Stimulated activated CD8-positive, alpha-beta memory T cell treated with anti-CD3 and anti-CD28 coated beads, Interleukin-7, amount 100 ng/mL, for 4 hours (primary cell): ENCODE measurements at places on chromosomes 4 and X.

GRCh38 chrX:150203248-150203645, 159.9 kb upstream of the MAMLD1 start:
- no peak for DNase-seq

DNA sequence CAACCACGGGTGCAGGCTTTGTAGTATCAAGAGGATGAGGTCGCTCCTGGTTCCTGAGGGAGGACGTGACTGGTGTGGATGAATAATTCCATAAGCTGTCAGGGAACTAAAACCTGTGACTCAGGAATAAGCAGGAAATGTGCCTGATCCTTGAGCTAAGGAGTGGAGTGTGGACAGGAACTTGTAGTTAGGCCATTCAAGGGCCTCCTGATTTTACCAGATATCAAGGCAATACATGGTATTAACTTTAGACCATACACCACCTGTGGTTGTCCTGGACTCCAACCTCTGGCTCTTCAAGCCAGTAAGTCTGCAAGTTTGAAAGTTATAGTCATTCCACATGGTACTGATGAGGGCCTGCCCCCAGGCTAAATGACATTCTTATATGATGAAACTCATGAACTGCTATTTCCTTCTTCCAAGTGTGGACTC, 12.1 kb upstream of the ING2 start:
- DNase-seq: no peak

GRCh38 chr4:182885738-182886077, 31.5 kb downstream of the DCTD start:
- no peak for DNase-seq

DNA sequence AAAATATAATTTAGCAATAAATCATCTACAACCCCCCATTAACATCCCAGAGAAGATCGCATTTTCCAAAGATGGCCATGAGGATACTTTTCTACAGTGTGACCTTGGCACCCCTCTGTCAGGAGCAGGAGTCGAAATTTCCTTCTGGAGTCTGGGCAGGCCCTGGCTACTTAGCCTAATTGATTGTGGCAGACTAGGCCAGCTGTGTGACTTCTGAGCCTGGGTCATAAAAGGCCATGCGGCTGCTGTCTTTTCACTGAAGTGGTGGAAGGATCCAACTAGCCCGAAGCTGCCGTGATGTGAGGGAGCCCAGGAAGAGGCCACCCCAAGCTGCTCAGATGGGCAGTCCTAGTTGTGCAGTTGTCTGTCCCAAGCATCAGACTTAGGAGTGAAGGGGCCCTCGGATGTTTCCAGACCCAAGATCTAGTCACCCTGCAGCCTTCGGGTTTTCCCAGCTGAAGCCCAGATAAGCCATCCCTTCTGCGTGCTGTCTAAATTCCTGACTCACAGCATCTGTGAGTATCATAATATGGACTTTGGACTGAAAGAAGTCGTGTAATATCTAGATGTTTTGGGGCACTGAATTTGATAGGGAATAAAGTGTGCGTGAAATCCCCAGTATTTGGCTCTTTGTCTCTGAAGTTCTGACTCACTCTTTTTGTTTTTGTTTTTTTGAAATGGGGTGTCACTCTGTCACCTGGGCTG, 21.0 kb downstream of the PDK3 start:
- DNase-seq: no peak

- DNase-seq: no peak
Observed at GRCh38 chr4:139146926-139147629, 29.9 kb downstream of the ELF2 start.

DNA sequence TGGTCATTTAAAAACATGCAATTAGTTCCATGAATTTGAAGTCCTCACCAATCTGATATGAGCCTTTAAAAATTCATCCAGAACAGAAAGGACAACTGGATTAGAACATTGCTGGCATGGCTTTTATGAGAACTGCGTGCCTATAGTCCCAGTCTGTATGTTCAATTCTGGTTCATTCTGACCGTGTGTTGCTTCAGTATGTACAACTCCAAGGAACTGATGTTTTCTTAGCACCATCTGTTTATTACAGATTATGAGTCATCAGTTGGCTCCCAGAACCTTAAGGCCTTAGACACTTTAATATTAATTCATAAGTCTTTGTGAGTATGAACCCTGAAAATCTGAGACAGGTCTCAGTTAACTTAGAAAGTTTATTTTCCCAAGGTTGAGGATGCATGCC, 115.0 kb downstream of the CEP44 start:
- no peak for DNase-seq

DNA sequence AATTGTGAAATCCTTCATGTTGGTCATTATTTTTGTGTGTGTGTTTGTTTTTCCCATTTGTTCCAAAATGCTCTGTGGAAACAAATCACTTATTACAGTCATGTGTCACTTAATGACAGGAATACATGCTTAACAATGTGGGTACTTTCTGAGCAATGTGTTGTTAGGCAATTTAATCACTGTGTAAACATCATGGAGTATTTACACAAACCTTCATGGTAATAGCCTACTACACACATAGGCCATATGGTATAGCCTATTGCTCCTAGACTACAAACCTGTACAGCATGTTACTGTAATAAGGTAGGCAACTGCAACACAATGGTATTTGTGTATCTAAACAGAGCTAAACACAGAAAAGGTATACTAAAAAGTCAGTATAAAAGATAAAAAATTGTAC, 388.9 kb upstream of the PPP1R2C start:
- DNase-seq: no peak

DNA sequence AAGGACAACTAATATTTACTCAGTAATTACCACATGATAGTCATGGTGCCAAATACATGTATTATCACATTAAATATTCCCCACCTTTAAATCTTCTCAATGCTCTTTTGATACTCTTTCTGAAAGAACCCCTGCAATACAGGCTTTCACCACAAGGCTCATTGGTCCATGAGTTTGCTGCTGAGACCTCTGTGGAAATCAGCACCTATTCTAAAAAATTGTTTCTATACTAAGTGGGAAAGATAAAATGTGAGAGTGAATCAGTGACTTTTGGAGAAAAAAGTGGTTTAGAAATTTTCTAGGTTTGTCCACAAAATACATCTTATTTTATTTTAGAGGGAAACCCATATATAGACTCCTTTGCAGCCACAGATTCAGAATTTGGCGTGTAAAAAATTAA, 257.3 kb downstream of the ZIC3 start:
- no peak for DNase-seq

DNA sequence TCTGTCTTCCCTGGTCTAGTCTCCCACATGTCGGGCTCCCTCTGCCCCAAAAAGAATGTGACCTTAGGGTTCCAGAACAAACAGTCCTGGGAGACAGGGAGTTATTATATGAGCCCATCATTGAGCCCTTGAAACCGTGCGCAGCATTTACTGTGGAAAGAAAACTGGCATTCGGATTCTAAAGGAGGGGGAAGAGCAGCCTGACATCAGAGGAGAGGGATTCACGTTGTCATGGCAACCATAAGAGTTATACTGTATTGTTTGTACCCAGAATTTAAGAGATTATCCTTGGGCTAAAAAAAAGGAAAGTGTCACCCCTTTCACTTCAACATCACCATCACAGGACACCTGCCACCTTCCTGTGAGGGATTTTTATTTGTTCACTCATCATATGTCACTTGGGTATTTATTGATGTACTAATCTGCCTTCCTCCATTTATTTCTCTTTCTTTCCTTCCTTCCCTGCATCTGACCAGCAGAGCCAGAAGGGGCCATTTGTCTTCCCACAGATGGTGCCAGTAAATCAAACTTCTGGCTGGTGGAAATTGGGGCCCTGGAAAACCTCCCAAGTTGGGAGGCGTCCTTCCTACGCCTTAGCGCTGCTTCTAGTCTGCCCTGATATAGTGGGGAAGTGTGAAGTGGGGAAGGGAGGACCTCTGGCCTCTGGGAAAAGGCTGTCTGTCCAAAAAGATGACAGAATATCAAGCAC, 64.9 kb upstream of the FRMPD3 start:
- no peak for DNase-seq

GRCh38 chr4:145248971-145249370, 68.6 kb upstream of the OTUD4 start:
- DNase-seq: no peak

DNA sequence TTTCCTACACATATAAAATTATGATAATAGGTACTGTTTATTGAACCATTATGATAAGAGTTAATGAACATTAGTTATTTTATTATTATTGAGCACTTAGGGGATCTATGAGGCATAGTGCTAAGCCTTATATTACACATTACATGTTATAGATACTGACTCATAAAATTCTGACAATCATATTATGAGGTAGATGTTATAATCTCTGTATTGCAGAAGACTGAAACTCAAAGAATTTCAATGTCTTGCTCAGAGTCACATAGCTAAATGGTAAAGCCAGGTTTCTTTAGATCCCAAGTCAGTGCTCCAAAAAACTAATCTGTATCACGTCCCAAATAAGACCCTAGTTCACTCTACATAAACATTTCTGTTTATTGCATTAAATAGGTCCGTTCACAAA, 207.2 kb upstream of the CNKSR2 start:
- no peak for DNase-seq

GRCh38 chr4:13953083-13953482, 325.6 kb upstream of the BOD1L1 start:
- no peak for DNase-seq

GRCh38 chrX:17597327-17597726, 140.0 kb upstream of the SCML1 start:
- DNase-seq: no peak

- no peak for DNase-seq
Observed at GRCh38 chr4:15042529-15043167, 40.4 kb downstream of the CPEB2 start.

DNA sequence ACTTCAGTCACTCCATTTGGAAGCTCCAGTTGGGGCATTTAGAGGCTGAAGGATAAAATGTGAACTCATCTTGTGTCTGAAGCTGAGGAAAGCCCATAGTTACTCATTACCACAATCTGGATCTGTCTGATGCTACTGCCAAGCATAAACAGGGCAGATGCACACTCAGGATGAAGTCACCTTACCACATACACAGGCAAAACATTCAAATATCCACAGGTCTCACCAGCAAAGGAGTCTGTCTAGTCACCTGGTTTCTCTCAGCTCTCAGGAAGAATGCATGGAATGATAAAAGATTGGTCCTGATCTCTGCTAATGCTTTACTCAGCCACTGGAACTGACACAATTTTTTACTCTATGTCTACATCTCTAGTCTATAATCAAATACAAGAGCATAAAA, 13.0 kb upstream of the ODAPH start:
- DNase-seq: no peak

- no peak for DNase-seq
Observed at GRCh38 chr4:176755613-176756012, 37.1 kb downstream of the VEGFC start.

DNA sequence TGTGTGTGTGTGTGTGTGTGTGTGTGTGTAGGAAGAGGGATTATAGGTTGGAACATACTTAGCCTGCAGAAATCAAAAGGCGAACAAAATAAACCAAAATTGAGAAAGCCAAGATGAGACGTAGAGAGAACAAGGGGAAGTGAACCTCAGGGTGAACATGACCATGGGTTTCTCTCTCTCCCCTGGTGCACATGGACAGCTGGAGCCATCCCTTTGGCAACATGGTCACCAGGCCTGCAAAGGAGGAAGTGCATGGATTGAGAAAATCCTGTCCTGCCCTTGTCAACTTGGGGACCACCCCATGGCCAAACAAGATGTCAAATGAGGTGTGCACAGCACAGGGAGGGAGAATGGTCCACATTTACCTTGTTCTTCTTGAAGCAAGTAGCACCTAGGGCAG, 23.1 kb downstream of the LGI2 start:
- DNase-seq: no peak

- DNase-seq: no peak
Observed at GRCh38 chr4:66465111-66465510, 794.8 kb upstream of the EPHA5 start.

GRCh38 chrX:97260679-97261078, 377.0 kb downstream of the RPA4 start:
- DNase-seq: no peak

DNA sequence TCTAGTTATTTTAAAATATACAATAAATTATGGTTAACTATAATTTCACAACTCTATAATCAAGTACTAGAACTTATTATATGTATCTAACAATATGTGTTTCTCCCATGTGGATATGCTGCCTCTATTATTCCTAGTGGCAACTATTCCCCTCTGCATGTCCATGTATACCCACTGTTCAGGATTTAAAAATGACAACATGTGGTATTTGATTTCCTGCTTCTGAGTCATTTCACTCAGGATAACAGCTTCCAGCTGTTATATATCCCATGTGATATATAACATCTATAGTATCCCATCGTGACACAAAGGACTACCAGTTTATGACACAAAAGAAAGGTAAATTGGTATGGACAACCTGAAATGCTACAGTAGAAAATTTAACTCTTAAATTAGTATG, 167.4 kb upstream of the TACR3 start:
- DNase-seq: no peak

DNA sequence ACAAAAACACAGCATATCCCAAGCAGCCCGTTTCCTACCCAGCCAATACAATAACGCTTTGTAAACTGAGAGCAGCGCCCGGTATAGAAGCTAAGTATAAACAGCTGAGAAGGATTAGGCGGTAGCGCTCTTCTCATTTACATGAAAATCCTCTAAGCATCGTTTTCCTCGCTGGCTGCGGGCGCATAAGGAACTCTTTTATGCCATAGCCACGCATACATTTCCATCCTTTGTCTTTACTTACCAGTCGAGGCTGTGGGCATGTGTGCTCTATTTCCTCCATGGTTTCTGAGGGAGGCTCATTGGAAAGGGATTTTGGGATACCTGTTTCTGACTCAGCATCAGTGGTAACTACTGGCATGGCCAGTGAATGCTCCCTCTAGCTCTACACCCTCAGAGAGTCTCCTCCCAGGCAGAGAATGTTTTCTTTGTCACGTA, 383 bp downstream of the PCYT1B start:
- DNase-seq: no peak

DNA sequence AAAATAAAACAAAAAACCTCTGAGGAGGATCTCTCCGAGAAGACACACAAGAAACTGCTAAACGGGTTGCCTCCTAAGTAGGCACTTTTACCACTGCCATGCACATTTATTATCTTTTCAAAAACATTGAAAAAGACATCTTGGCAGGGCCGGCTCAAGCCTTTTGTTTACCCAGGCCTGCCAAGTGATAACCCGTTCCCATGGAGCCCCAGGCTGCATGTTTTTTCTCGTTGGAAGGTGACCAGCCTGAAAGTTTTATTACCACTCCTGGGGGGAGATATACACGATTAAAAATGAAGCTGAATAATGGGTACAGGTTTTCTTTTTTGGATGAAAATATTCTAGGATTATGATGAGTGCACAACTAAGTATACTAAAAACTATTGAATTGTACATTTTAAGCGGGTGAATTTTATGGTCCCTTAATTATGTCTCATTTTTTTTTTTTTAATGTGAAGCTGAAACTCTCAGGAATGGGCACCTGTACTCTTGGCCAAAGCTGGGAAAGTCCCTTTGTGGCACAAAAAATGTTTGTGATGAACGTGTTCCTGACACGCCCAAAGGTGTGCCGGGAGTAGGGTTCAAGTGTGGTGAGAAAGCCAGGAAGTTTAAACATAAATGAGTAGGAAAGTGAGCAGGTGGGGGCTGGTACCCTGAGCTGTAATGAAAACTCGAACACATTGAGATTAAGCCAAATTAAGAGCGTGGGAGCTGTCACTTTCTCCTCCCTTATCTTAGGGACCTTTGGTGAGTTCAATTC, 1.5 kb upstream of the MAP7D2 start:
- no peak for DNase-seq
